ENCODE measurements at places on chromosomes 5 and 9.

- DNase-seq = no peak
Observed at GRCh38 chr9:126683698-126684044, 69.9 kb downstream of the LMX1B start.

DNA sequence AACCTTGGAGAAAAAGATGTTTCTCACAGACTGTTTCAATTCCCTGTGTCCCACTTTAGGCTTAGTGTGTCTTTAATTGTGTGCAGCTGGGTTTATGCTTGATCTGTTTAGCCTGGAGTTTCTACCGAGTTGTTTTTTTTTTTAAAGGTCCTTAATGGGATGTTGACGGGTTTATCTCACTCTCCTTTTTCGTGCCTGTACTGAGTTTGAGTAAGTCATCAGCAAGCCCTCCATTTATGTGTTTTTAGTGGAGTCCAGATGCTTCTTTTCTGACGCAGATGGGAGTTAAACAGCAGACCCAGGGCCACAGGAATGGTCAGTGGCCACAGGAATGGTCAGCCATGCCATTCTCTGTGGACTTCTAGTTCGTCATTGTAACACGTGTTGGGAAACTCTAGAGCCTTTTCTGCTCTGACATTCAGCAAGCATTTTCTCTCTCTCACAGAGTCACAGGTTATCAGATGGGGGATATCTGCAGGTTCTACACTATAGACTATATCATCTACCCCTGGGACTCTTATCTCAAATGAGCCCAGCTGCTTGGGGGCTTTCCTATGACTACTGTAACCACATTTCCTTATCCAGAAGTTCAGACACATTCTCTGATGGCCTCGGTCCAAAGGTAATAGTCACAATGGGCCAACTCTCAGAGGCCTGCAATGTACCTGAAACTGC is 190.5 kb downstream of the TTLL11 start:
- no peak for DNase-seq

GRCh38 chr9:14215614-14216013 is 98.3 kb downstream of the NFIB start:
- no peak for DNase-seq

DNA sequence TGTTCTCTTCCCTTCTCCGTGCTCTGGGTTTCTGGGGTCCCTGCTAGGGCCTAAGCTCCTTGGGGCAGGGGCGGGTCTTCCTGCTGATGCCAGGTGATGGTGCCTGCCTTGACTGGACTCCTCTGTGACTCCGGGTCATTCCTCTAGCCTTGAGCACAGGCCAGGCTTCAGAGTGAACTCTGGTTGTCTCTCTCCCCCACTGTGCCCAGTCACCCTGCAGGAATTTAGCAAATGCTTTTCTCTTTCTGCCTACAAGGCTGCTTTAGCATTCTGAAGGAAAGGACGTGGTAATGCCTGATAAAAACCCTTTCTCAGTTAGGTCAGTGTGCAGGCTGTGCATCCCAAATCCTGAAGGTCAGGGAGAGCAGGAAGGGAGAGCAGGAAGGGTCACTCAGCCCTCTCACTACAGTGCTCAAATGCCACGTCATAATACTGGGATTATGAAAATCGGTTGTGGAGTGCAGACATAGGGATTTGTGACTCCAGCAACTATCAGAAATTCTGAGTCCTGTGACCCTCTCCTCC is 2.7 kb downstream of the CXCL14 start:
- DNase-seq = no peak

GRCh38 chr9:123338710-123339665 is 17.0 kb upstream of the CRB2 start:
- no peak for DNase-seq

DNA sequence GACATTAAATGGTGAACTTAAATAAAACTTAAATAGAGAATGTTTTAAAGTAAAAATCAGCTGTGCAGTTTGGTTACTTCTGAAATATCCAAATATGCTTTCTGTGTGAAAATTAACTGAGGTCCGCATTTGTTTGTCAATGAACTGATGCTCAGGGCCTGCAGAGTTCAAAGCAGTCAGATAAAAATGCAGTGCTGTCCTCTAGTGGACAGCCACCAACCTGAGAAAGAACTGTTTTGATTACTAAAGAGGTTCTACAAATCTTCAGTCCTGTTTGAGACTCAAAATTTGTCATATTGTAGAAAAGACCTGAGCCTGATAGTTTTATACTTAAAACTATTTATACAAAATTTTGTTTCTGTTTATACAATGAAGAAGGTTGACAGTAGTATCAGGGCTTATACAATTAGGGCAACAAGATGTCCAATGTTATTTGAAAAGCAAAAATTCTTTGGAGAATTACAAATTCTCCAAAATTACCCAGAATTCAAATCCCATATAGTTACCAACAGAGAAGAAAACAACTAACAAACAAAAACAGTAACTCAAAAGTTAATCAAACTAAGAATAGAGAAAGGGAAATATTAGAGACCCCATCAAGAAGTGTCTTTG is 232.3 kb upstream of the TBCA start:
- DNase-seq = peak; percentile 40

DNA sequence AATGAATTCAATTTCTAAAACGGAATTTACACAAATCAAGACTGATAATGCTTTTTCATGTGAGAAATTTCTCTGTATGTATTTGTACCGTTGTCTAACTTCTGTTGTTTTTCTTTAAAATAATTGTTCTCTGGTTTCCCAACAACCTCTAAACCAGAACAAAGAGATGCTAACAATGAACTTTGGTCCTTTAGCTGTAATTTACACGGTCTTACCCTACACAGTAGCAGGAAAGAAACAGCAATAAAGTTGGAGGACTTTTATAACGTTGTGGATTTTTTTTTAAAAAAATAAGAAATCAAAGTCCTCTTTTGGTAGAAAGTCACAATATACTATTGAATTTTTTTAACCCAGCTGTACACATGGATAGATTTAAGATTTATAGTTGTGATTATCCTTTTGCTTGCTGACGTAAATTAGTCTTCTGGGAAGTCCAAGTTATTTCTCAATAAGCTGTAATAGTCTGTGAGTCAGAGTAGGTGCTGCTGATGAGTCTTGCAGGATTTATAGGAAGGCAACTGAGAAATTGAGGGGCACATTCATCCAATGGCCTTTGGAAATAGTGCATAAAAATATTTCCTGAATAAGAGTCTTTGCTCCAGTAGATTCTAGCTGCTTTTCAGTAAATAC is 76.8 kb upstream of the PCSK1 start:
- peak; percentile 20 for DNase-seq

- DNase-seq = no peak
Observed at GRCh38 chr5:156310115-156310514, 16.8 kb upstream of the SGCD start.

GRCh38 chr5:180156141-180156540 is 52.9 kb downstream of the RASGEF1C start:
- DNase-seq = no peak

DNA sequence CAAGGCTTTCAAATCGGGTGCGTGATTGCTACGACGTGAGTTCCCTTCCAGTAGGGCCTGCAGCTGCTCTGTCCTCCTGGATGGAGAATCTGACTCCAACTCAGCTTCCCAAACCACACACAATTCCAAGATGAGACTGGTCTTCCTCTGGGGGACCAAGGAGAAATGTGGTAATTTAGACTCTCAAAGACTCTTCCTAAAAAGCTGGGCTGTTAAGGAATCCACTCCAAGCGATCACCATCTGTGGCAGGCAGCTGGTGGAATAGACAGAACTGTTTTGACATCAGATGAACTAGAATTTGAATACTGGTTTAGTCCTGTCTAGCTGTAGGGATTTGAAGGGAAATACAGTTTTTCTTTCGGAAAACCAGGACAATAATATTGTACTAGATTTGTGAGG is 130.7 kb upstream of the KLF4 start:
- DNase-seq = no peak

GRCh38 chr5:130279386-130279785 is 375.1 kb downstream of the CHSY3 start:
- no peak for DNase-seq

GRCh38 chr5:43631182-43631910 is 28.4 kb downstream of the NNT start:
- peak; percentile 66 for DNase-seq

DNA sequence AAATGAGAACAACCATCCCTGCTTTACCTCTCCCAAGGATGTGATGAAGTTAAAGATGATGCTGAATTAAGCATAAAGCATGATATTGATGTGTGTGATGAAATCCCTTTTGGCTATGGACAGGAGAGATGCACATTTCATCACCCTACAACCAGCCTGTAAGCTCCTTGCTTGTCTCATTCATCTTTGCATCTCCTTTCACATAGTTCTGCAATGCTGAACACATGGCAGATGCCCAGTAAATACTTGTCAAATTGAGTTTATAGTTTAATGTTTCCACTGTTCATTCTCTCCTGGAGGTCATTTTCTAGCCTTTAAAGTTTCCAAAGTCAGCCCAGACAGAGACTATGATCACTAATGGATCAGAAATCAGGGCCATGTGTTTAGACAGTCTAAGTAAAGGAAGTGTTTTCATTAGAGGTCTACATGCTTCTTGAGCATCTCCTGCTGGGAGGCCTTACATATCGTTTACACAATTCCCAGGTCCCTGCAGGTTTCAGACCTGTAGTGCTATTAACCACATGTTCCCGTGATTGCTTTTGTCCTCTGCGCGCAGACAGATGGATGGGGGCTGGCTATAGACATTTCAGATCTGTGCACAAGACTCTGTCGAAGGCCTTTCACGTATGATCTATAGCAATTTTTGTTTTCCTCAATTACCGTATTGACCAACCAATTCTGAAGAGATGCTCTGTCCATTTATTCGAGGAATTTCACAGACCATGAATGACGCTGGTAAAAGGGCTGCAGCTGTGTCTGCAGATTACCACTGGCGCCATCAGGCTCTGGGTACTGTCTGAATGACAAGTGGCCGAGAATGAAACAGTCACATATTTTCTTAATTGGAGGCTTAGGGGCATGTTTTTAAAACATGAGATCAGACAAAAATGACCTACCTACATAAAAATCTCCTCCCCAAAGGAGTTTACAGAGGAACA is 49.0 kb upstream of the CKMT2 start:
- DNase-seq = no peak
